Stimulated activated CD4-positive, alpha-beta T cell treated with anti-CD3 and anti-CD28 coated beads, Interleukin-15, amount 100 ng/mL, for 1 hour (primary cell): ENCODE measurements at places on chromosomes 7 and 10.

DNA sequence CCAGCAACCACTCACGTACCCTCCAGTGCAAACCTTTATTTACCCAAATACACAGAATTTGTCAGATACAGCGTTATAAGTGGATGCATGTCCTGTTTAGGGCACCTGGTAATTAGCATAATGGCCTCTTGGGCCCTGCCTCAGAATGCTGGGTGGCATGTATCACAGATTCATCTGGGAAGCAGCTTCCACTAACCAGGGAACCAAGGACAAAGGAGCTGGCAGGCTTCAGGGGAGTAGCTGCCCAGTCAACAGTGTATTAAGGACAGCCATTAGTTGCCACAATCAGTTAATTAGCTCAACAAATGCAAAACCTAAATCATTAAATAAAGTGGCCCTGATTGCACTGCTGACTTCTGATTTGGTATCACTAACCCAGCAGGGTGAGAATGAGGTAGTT is 105.7 kb downstream of the RAPGEF5 start:
- no peak for DNase-seq

GRCh38 chr10:59847326-59847725 is 59.0 kb downstream of the CCDC6 start:
- DNase-seq, result no peak

- DNase-seq, result no peak
These were observed 151.5 kb downstream of the ANK3 start for GRCh38 chr10:60237977-60238758.

DNA sequence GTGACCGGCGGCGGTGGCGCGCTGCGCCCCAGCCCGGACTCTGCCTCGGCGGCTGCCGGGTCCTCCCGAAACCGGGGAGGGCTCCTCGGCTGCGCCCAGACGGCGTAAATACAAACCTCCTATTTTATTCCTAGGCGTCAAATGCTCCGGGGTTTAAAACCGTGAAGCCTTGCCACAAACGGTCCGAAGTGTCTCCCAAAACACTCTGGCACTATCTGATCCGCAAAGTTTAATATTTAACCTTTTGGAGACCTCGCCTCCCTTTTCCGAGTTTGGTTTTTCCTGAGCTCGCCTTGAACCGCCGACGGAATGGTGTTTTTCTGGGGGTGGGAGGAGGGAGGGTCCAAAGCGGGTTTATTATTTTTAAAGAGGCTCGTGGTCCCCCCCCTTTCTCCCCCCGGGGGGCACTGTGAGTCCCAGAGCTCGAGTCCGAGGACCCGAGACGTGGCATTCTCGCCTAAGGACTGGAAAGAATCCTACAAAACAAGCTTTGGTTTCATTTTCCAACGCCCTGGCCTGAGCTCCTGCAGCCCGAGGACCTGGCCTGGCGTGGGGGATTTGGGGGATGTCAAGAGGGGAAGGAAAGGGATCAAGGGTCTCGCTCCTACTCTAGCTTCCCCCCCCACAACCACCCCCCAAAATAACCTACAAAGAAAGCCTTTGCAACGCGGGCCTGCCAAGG is 1.8 kb downstream of the TNRC18 start:
- no peak for DNase-seq

- peak; percentile 25 for DNase-seq
These were observed 160.8 kb downstream of the SPAG6 start for GRCh38 chr10:22505911-22506685.

DNA sequence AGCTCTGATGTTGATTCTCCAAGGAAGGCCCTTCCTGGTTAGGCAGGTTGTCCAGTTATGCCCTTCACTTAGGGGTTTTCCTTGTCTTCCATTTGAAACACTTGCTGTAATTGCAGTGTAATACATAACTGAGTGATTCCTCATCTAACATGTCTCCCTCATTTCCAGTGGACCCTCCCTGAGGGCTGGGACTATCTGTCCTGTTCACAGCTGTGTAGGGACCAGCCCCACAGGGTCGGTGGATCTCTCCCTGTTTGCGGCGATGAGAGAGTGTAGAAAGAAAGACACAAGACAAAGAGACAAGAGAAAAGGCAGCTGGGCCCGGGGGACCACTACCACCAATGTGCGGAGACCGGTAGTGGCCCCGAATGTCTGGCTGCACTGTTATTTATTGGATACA is 135.9 kb upstream of the EEPD1 start:
- DNase-seq, result no peak

DNA sequence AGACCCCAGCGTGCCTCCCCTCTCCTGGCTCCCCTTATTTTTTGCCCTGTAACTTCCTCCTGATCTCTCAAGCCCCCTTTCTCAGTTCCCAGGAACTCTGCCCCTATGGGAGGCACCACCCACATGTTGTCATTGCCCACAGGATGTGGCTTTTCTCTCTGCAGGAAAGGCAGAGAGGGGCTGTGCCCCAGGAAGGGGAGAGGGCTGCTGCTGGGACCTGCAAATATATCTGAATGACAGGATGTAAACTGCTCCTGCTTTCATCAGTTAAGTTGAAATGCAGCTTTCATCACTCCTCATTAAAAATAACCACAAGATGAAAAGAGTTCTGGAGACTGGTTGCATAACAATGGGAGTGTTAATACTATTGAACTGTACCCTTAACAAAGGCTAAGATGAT is 103.3 kb downstream of the CLEC2L start:
- no peak for DNase-seq

DNA sequence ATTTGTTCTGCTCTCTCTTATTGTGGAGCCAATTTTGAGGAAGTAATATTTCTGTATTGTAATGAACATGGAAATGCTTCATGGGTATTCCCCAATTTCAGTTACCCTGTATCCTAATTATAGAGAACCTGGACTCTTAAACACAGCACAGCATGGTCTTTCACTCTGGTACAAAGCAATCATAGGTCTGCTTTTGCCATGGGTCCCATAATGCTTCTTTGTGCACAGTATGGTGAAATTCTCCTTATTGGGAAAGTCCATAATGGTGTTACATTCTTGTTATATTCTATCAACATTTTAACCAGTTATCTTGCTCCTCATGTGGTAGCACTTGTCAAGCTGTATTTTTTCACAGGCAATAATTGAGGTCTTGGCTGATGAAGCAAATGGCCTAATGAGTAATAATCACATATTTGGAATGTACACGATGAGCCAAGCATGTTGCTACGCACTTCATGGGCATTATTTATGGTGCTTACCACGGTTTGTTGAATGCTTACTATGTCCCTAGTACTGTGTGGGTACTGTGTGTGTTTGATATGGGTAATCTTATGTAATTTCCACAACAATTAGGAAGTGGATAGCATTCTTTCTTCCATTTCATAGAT is 42.9 kb downstream of the PRKG1 start:
- no peak for DNase-seq

DNA sequence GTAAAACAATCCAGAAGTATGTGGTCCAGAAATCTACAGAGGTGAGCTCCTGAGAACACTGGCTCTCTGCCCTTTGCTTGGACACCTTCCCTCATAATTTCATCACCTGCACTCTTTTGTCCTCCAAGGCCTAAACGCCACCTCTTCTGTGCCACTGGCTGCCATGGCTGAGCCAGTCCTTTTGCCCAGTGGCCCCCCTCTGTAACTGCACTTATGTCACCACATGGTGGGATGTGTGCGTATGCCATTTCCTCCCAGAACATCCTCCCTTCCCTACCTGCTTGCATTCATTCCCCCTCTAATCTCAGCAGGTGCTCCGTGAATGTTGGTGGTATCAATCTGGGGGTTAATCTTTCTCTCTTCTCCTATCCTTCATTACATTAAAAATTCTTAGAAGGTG is 17.3 kb upstream of the DUSP5 start:
- no peak for DNase-seq

DNA sequence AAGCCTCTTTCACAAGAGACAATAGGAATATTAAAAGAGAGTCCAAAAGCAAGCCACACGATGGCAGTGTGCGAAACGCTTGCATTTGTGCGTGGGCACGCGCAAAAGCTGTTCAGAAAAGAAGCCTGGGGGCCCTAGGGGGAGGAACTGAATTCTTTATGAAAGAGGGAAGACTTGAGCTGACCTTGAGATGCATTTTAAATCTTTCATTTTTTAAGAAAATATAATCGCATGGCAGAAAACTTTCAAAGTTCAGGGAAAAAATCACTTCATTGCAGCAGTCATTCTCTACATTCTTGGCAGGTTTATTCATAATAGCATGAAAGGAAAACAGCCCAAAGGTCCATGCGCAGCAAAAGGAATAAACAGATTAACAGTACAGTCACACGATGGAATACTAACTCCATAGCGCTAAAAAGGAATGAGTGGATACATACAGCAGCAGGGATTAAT is 206.5 kb upstream of the PRKCQ start:
- DNase-seq, result no peak

- no peak for DNase-seq
These were observed 339.2 kb downstream of the LRMDA start for GRCh38 chr10:75770626-75771081.

DNA sequence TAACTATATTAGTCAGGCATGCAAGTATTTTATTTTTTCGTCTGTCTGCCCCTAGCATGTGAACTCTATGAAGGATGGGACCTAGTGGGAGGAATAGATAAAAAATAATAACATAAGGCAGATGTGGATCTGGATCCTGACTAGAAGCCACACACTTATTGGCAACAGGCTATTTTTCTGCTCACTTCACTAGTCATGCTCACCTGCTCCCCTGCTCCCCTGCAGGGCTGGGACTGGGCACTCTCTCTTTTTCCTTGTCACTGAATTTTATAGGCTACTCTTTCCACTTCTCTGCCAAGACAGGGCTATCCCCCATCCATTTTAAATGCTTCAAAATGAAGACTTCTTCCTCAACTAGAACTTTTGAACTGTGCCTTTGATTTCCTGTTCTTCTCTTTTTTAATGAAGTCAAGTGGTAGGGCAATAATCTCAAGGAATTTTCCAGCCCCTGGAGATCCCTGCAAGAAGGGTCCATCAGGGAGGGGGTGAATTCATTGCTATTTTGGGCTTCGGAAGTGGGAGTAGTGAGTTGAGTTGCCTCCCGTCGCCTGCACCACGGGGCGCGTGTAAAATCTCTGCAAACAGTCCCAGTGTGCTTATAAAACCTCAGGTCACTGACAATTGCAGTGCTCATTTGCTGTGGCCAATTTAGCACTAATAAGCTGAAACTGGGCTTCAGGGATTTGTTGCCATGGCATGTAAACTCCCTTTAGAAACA is 156.7 kb upstream of the NPVF start:
- no peak for DNase-seq

- no peak for DNase-seq
These were observed 10.8 kb downstream of the STAMBPL1 start for GRCh38 chr10:88890681-88891381.

DNA sequence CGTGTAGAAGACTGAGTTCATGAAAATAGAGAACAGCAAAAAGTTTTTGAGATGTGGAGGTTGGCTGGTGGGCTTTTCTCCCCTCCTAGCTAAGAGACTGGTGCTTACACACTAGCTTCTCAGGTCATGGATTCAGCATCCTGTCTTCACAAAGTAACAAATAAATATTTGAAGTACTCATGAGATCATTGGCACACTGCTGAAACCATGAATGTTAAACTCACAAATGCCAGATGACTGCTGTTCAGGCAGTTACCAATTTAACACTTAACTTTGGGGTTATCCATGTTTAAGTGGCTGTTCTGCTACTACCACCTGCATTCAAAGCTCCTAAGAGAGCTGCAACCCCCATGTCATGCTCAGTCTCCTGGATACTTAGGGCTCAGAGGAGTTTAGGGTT is 119.0 kb upstream of the BET1 start:
- DNase-seq, result no peak

DNA sequence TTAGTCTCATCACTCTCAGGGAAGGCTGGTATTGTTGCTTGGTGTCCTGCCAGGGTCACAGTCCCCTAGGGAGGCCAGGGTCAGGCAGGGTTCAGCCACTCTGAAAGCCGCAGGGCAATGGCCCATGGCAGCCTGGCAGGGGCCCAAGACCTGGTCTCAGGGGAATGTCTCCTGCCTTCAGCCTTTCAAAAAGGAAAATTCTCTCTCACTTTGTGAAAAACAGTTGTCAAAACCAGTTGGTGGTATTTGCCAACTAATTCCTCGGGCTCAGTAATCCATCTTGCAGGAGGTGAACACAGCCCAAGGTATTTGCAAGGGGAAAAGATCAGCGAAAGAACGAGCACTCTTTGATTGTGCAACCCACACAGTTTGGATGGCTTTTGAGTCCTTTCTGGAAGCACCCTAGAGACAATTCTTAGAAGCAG is 101.5 kb downstream of the JCAD start:
- no peak for DNase-seq

DNA sequence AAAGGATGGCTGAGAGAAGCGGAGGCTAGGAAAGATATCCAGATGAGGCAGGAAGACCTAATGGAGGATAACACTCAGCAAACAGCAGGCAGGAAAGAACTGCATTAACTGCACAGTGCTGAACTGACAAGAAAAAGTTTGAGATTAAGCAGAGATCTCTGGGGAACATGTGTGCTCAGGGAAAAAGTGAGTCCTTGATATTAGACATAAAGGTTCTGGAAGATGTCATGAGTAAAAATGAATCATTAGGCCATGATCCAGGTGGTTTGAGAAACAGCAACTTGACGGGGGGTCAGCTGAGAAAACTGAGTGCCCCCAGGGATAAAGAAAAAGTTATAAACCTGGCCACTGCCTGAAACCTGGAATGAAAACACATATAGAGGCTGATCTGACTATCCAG is 27.3 kb upstream of the ANK3 start:
- no peak for DNase-seq
